ENCODE measurements at places on chromosomes 2 and 18.

DNA sequence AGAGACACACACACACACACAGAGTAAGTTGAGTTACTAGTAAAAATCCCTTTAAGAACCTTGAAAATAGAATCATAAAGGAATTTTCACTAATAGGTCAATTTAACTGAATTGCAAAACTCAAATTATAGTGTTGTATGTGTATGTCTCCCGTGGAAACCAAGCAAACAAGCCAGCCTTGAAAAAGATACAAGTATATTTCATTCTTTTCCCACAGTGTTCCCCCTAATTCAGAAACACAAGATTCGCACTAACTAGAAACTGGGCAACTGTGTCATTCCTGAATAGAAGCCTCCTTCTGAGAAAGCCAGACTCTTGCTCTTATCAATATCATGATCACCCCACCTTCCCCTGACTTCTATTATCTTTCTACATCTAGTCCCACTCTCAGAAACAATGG, 229.5 kb downstream of the PIEZO2 start:
- no peak for ATAC-seq

GRCh38 chr2:230203110-230203676, 16.6 kb downstream of the SP110 start:
- peak; percentile 4 for ATAC-seq

GRCh38 chr2:223050900-223051504, 988 bp upstream of the KCNE4 start:
- ATAC-seq = no peak

DNA sequence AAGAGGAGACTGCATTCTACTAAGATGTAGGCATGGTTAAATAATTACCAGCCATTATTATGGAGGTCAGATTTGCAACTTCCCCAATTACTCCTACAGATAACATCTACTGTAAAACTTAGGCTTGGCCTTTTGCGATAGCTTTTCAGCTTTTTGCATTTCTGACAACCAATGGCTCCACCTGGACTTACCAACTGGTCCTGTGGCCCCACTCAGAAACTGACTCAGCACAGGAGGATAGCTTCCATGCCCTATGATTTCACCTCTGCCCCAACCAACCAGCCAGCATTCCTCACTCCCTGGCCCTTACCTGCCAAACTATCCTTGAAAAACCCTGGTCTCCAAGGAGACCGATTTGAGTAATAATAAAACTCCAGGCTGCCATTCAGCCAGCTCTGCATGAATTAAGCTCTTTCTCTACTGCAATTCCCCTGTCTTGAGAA, 28.2 kb downstream of the TUBB6 start:
- no peak for ATAC-seq

GRCh38 chr2:10383960-10384734, 64.0 kb downstream of the ODC1 start:
- no peak for ATAC-seq

- no peak for ATAC-seq
These were observed 239.3 kb downstream of the FBXO15 start for GRCh38 chr18:73908323-73908722.

DNA sequence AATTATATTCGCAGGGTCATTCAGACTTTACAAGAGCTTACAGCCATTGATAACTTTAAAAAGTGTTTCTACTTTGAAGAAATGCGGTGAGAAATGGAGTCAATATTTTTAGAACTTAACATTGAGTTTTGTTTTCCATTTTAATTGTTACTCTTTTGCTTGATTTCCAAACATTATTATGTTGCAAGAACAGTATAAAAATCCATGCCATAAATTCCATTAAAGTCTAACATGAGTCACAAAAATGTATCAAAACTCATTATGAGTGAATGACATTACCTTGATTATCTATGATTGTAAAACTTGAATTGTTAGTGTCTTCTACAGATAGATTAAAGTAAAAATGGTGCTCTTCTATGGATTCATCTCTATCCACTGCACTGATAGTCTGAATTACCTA, 92.6 kb downstream of the CDH19 start:
- no peak for ATAC-seq

- ATAC-seq = no peak
These were observed 56.6 kb downstream of the ZNF804A start for GRCh38 chr2:184654945-184655344.

- no peak for ATAC-seq
These were observed 1109.7 kb downstream of the SOCS6 start for GRCh38 chr18:71398531-71398930.

- ATAC-seq = peak; percentile 49
These were observed 128.6 kb upstream of the NYAP2 start for GRCh38 chr2:225270861-225271260.

DNA sequence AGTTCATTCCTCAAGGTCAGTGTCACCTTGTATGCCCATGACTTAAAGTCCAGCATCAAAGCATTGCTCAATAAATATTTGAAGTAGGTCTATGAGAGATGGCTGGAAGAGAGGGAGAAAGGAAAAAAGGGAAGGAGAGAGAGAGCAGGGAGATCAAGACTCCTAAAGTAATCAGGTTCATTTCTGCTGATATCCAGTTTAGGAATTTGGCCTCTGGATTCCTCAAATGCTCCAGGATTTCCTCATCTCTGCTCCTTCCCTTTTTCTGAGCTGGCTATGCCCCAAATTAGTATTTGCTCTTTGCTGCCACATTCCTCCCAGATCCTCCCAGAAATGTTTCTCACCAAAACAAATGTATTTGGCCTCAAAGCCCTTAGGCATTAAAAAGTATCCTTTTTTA, 739.4 kb upstream of the CHAC2 start:
- ATAC-seq = no peak

DNA sequence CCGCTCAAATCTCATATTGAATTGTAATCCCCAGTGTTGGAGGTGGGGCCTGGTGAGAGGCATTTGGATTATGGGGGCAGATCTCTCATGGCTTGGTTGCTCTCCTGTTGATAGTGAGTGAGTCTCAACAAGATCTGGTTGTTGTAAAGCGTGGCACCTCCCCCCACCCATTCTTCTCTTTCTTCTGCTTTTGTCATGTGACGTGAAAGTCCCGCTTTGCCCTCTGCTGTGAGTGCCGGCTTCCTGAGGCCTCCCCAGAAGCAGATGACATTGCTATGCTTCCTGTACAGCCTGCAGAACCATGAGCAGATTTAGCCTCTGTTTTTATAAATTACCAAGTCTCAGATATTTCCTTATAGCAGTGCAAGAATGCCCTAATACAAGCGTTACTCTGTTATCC, 673.8 kb downstream of the ADCYAP1 start:
- ATAC-seq = no peak

- no peak for ATAC-seq
These were observed 132.7 kb downstream of the TSN start for GRCh38 chr2:121888189-121888557.

GRCh38 chr2:39732482-39732881, 46.6 kb downstream of the THUMPD2 start:
- no peak for ATAC-seq

DNA sequence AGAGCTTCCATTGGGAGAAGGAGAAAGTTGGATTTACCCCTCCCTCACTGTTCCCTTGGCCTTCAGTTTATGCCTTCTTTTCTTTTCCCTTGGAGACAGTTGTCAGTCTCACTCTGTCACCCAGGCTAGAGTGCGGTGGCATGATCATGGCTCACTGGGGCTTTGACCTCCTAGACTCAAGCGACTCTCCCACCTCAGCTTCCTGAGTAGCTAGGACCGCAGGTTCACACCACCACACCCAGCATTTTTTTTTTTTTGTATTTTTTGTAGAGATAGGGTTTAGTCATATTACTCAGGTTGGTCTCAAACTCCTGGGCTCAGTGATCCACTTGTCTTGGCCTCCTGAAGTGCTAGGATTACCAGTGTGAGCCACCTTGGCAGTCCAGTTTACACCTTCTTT, 49.9 kb downstream of the SLC9A4 start:
- ATAC-seq = no peak

DNA sequence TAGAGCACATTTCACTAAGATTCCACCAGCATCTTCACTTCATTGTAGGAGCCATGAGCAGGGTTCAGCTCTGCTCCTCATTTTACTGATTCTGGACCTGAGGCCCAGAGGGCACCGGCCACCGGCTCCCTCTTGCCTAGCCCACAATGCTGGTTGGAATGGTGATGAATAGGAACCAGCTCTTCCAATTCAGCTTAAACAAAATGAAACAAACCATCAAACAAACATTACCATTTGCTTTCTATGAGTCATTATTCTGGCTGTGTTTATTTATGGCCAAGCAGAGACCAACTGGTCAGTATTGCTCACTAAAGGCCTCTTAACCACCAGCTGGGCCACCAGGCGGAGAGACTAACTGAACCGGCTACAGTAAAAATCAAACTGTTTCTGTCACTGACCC, 176.7 kb downstream of the MTX2 start:
- no peak for ATAC-seq

DNA sequence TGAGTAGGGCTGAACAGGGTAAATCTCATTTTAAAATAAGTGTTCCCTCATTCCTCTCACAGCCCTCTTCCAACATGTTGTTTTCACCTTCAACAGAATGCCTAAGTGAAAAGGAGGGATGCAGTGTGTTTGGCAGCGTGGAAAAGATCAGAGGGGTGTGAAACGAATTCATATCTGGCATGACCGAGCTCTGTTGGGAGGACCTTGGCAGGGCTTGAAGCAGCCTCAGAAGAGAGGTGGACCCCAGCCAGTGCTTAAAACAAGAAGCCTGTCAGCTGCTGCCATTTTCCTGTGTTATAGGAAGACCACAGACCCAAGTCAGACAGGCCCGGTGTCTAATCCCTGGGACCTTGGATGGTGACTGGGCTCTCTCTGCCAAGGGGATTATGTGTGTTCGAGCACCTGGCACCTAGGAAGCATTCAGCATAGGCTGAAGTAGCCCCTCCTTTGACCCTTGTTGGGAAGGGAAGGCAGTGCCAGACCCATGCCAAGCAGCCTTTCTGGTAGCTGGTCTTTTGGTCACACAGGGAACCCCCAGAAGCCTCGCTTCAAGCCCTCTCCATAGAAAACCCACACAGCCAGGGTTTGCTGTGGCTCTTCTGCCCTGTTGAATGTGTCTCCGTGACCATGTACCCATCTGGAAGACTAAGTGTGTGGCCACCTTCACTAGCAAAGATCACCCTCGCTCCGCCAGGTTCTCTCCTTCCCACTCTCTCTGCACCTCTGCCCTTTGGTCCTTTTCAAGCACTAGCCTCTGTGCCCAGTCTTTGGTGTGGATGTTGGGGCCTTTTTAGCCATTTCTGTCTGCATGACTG, 87.5 kb upstream of the ST3GAL5 start:
- no peak for ATAC-seq

- no peak for ATAC-seq
These were observed 71.6 kb upstream of the ACAA2 start for GRCh38 chr18:49884959-49885358.

GRCh38 chr2:191679818-191680600, 2.1 kb downstream of the NABP1 start:
- peak; percentile 26 for ATAC-seq

DNA sequence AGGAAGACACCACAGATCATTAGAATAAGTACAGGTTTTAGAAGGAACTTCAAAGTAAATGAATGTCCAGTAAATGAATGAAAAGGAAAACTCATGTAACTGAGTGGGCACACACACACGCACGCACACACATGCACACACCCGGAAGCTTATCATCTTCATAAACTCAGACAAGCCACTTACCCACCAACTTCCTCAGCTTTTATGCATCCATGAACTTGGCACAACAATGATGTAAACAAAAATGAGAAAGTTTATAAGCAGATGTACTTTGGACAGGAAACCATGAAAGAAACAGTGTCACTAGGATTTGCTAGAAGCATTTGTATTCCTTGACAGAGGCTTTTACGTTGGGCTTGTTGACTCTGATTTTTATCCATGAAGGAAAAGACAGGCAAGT, 23.2 kb downstream of the RNF152 start:
- no peak for ATAC-seq

DNA sequence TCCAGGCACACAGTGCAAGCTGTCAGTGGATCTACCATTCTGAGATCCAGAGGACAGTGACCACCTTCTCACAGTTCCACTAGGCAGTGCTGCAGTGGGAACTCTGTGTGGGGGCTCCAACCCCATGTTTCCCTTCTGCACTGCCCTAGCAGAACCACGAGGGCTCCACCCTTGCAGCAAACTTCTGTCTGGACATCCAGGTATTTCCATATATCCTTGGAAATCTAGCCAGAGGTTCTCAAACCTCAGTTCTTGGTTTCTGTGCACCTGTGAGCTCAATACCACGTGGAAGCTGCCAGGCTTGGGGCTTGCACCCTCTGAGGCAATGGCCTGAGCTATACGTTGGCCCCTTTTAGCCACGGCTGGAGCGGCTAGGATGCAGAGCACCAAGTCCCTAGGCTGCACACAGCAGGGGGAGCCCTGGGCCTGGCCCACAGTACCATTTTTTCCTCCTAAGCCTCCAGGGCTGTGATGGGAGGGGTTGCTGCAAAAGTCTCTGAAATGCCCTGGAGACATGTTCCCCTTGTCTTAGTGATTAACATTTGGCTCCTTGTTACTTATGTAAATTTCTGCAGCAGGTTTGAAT, 77.5 kb downstream of the MAP4K3 start:
- no peak for ATAC-seq

DNA sequence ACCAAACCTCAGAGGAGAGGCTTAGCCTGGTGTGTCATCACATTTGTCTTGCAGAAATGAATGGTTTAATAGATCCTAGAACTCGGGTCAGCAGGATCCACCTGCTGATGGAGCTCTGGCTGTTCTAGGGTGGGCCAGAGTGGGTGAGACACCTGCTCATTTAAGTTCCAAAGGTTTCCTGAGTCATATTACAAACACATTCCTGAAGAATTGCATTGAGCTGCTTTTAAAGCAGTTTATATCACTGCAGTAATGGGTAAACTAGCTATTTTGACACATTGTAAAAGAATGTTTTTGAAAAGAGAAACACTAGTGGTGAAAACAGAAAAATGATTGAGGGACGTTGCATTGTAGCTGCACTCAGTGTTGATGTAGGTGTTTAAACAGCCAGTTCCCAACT, 175.3 kb upstream of the TCF4 start:
- ATAC-seq = no peak

GRCh38 chr18:7957297-7957696, 390.2 kb downstream of the PTPRM start:
- no peak for ATAC-seq

DNA sequence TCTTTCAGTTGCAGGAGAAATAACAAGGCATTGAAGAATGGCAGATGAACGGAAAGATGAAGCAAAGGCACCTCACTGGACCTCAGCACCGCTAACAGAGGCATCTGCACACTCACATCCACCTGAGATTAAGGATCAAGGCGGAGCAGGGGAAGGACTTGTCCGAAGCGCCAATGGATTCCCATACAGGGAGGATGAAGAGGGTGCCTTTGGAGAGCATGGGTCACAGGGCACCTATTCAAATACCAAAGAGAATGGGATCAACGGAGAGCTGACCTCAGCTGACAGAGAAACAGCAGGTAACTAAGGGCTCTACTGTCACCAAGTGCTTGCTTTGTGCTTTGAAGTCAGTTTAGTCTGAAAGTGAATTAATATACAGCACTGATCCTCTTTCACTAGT, 118.5 kb upstream of the UNC80 start:
- no peak for ATAC-seq

GRCh38 chr18:24190590-24190989, 51.7 kb downstream of the CABYR start:
- no peak for ATAC-seq

- no peak for ATAC-seq
These were observed 794.2 kb downstream of the ERBB4 start for GRCh38 chr2:211744379-211744778.

- no peak for ATAC-seq
These were observed 2.5 kb upstream of the PER2 start for GRCh38 chr2:238290715-238291549.

- ATAC-seq = no peak
These were observed 259.8 kb downstream of the IKZF2 start for GRCh38 chr2:212891580-212891979.

GRCh38 chr2:106332054-106332453, 136.2 kb downstream of the RGPD3 start:
- no peak for ATAC-seq

Data from activated T-helper 17 cell treated with anti-CD3 and anti-CD28 coated beads, Interleukin-2, amount 50 U/mL, for 72 hours (primary cell).